DMS79 (cell line): ENCODE measurements at places on chromosomes 13 and 19.

- no peak for DNase-seq
Measured at GRCh38 chr13:19927117-19927748, 31.3 kb upstream of the ZMYM2 start.

- no peak for DNase-seq
Measured at GRCh38 chr19:10751109-10751953, 33.5 kb downstream of the DNM2 start.

DNA sequence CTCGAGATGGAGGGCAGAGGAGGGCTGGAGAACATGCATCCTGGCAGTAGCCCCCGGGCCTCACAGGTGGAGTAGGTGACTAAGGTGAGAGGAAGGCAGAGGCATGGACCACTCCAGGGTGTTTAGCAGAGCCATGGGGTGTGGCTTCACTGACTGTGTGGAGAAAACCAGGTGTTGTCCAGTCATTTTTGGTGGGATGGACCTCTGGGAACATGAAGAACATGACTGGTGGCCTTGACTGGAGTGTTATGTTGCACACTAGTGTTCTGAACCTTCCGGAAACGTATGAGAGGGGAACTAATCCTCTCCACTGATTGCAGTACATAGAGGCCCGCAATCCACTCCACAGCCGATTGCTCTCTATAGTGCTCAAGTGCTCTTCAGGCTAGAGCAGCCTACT, 16.9 kb downstream of the MED26 start:
- DNase-seq: peak; percentile 73

- no peak for DNase-seq
Measured at GRCh38 chr19:21052902-21053301, 29.1 kb upstream of the ZNF714 start.

- DNase-seq: no peak
Measured at GRCh38 chr19:3725121-3725520, 16.9 kb downstream of the TJP3 start.

GRCh38 chr13:52105841-52106240, 23.0 kb downstream of the NEK5 start:
- no peak for DNase-seq

- DNase-seq: no peak
Measured at GRCh38 chr13:109318945-109319590, 467.3 kb downstream of the IRS2 start.

- no peak for DNase-seq
Measured at GRCh38 chr13:45496942-45497341, 32.2 kb downstream of the COG3 start.

- no peak for DNase-seq
Measured at GRCh38 chr19:5386841-5387240, 46.2 kb upstream of the PTPRS start.

DNA sequence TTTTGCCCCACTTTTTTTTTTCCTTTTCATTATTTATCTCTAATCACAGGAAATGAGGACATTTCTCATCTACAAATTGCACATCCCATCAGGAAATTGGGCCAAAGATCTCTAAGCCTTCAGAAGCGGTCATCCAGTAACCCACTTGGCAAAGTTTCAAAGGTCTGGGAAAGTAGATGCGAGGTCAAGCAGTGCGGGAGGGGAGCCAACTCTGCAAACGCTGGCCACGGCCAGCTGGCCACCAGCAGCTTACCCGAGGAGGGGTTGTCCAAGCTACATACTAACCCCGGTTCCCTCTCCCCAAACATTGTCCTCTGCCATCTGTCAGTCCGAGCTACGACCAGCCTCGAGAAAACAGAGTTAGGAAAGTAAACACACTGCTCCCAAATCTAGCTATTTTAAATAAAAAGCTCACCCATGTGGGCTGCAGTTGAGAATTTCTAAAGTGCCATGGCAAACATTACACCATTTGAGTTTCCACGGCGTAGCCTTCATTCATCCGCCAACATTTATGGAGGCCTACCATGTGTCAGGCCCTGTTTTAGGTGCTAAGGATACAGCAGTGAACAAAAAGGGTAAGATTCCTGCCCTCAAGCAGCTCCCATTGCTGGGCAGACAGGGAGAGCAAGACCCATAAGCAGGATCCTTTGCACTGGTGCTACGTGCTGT, 11.5 kb downstream of the FFAR2 start:
- no peak for DNase-seq
